ENCODE measurements at places on chromosomes 16 and 17.

- DNase-seq = no peak
Observed at GRCh38 chr16:11121914-11122692, 133.9 kb downstream of the SOCS1 start.

GRCh38 chr16:84246679-84247077 is 6.9 kb upstream of the KCNG4 start:
- DNase-seq = no peak

- no peak for DNase-seq
Observed at GRCh38 chr16:57555831-57556230, 13.4 kb downstream of the ADGRG5 start.

- DNase-seq = no peak
Observed at GRCh38 chr16:82715160-82715559, 88.4 kb downstream of the CDH13 start.

GRCh38 chr17:78442648-78443218 is 64.3 kb downstream of the PGS1 start:
- DNase-seq = no peak

GRCh38 chr17:71872843-71873485 is 247.9 kb upstream of the SOX9 start:
- no peak for DNase-seq

DNA sequence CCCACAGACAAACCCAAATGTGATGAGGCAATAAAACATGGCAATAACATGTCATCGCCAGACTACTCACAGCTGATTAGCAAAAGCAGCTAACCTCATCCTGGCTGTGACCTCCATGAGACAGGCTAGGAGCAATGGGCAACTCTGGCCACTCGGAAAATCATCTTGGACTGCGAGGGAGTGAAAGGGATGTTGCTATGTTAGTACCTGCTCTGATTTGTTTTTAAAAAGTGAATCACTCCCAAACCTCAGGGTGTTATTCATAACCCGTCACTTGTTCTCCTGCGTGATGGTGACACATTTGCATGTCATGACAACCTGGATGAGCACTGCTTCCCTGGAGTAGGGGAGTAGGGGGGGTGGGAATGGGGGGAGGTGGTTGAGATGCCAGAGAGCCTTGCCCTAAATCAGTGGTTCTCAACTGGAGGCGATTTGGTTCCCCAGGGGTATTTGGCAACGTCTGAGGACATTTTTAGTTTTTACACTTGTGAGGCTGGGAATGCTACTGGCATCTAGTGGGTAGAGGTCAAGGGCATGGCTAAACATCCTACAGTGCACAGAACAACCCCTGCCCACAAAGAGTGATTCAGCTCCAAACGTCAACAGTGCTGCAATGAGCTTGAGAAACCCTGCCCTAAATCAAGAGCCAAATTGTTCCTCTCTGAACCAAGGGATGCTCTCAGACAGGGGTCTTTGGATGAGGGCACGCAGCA is 241.7 kb downstream of the SOX9 start:
- no peak for DNase-seq

DNA sequence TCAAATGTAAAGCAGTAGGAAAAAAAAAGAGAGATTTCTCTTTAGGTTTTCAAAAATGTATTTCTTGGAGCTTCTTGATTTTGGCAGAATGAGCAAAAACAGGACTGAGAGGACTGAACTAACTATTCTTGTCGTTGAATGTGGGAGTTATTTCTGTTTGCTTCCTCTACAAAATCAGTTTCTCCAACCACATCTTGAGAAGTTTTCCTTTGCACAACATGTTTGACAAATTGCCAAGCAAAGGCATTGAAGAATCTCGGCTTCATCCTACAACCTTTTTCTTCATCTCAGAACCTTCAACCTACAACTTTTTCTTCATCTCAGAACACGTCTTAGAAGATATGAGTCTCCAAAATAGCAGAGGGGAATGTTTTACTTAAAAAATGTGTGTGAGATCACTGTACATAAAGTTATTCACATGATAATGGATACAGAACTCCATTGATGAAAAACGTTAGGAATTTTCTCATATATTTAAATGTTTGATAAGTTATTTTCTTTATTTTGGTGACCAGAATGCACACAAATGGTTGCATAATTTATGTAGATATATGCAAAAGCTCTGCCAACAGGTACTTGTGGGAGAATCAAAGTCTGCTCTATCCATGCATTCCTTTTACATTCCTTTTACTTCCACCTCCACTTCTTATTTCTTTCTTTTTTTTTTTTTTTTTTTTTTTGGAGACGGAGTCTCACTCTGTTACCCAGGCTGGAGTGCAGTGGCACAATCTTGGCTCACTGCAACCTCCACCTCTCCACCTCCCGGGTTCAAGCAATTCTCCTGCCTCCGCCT is 370.0 kb downstream of the KCNJ2 start:
- no peak for DNase-seq

GRCh38 chr16:88533381-88533917 is 36.8 kb upstream of the ZC3H18 start:
- no peak for DNase-seq

DNA sequence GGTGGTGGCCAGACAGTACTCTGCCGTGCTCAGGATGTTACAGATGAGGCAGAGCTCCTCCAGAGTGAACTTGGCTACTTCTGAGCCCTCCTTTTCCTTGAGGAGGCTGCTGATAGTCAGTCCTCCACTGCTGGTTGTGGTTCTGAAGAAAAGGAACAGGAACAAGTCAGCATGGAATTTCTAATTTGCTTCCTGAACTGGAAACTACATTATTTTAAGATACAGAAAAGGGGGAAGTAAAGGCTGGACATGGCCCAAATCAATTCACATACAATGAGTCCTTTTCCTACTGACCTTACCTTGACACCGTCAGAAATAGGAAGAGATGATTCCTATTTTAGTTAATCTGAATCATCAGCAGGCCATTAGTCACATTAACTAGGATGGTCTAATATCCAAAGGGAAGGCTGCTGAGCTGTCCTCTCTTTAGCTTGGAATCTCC is 154.2 kb downstream of the VPS53 start:
- DNase-seq = no peak

GRCh38 chr17:66750781-66751543 is 84.0 kb upstream of the CACNG5 start:
- DNase-seq = no peak

DNA sequence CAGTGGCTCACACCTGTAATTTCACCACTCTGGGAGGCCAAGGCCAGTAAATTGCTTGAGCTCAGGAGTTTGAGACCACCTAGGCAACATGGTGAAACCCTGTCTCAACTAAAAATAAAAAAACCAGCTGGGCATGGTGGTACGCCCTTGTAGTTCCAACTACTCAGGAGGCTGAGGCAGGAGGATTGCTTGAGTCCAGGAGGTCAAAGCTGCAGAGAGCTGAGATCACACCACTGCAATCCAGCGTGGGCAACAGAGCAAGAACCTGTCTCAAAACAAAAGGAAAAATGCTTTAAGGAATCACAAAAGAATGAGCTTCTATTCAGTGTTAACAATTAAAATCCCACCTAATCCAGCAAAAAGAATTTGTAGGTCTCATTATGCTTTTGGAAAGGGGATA is 5.9 kb downstream of the PRR11 start:
- no peak for DNase-seq

DNA sequence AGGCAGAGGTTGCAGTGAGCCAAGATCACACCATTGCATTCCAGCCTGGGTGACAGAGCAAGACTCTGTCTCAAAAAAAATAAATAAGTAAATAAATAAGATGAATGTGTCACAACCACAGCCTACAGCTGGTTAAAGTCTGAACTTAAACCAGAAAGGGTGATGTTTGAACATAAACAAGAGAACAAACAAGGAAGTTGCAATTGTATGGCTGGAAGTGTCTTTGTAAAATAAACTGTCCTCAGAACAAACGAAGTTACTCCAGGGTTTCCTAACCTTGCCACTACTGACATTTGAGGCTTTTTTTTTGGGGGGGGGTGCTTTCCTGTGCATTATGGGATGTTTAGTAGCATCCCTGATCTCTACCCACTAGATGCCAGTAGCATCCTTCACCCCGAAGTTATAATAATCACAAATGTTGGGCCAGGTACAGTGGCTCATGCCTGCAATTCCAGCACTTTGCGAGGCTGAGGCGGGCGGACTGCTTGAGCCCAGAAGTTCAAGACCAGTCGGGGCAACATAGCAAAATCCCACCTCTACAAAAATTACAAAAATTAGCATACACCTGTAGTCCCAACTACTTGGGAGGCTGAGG is 119.2 kb downstream of the XYLT1 start:
- no peak for DNase-seq

- DNase-seq = no peak
Observed at GRCh38 chr16:46618516-46618915, 2.7 kb downstream of the SHCBP1 start.

DNA sequence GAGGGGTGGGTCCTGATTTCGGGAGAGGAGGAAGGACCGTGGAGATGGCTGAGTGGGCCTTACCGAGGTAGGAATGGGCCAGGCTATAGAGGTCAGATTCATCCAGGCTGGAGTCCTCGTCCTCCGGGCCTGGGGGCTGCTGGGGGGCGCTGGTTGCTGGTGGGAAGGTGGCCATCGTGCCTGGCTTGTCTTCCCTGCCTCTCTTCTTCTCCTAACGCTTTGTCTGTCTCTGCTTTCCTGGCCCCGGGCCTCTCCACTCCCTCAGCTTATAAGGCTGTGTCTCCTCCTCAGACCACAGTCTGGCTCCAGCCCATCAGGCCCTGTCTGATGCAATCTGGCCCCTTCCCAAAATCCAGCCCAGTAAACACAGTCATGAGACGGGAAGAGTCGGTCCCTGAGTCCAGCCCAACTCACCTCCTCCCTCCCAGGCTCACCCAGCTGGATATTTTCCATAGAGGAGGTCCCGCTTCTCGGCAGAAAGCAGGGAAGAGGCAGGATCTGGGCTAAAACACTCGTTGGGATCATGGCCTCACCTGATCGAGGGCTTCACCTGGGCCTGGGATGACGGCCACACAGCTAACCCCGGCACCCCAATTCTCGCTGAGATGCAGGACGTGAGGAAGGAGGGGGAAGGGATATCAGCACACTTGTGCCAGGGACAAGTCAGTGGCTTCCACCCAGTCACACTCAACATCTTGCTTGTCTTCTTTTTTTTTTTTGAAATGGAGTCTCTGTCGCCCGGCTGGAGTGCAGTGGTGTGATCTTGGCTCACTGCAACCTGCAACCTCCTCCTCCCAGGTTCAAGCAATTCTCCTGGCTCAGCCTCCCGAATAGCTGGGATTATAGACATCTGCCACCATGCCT is at the start of gene NUPR1:
Gene NUPR1 (minus strand): TSS at position 242 of the 864 bp plus-strand sequence. CDS start 67 bp downstream, at position 175.
- peak; percentile 99 for DNase-seq

- peak; percentile 48 for DNase-seq
Observed at GRCh38 chr17:42101513-42102292, 3.4 kb upstream of the ZNF385C start.

GRCh38 chr17:72063756-72064450 is 56.9 kb upstream of the SOX9 start:
- DNase-seq = no peak

GRCh38 chr17:15194859-15195277 is 70.3 kb downstream of the PMP22 start:
- no peak for DNase-seq

GRCh38 chr17:82234211-82235055 is 5.6 kb downstream of the SLC16A3 start:
- no peak for DNase-seq

DNA sequence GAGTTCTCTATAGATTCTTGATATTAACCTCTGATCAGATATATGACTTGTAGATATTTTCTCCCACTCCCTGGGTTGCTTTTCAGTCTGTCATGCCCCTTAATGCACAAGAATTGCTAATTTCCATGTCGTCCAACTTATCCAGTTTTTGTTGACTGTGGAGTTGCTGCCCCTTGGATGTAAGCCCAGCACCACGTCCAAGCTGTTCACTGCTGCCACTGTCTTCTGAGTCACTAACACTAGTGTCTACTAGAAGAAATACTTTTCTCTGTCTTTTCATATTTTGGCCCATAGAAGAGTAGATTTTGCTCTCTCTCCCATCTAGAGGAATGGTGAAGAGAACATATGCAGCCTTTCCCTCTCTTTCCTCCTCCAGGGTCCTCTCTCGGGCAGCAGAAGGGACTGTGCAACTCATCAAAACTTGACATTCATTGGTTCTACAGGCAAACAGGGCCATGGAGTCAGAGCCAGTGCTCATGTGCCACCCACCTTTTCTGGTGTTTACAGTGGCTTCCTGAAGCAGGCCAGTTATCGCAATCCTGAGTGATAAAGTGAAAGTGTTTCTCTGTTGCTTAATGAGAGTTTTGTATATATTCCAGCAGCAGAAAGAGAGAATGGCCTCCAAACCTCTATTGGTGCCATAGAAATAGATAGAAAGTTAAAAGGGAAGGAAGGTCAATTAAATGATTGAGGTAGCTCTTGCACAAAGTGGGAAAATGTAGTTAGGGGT is 22.6 kb upstream of the PMP22 start:
- no peak for DNase-seq

GRCh38 chr17:48297825-48298224 is 132.2 kb downstream of the SKAP1 start:
- no peak for DNase-seq

DNA sequence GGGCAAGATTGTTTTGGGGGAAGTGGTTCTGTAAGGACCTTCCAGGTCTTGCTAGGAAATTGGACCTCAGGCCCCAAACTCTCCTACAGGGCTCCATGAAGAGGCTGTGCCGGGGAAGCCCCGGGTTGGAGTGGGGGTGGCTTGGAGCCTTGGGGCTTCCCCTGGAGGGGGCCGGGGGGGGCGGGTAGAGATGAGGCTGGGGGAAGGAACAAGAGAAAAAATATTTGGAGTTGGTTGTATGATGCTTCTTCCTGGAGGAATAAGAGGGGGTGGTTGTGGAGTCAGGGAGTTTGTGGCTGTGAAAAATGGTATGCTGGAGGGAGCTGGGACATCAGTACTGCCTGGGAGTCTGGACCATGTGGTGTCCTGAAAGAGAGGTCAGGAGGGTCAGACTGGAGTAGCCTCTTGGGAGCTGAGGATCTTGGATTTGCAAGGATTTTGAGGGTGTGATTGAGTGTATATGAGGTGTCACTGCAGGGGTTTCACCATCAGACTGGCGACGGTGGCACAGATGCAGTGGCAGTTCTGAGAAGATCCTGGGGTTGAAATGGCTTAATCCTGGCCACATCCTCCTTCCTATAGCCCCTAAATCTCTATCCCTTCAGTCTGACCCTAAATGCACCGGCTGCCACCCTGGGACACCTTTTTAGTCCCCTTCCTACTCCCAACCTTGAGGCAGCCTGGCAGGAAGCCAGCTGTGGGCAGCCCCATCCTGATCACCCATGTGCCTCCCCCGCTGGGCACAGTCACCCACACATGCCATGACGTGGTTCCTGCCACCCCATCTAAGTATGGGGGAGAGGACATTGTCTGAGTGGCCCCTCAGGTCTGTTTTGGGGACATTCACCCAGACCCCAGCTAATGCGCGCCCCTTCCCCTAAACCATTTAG is 10.9 kb downstream of the RARA start:
- no peak for DNase-seq

GRCh38 chr17:80315517-80316182 is 55.0 kb downstream of the RNF213 start:
- DNase-seq = no peak

- DNase-seq = no peak
Observed at GRCh38 chr17:10352893-10353292, 19.9 kb downstream of the MYH13 start.

Measured in fibroblast of the conjunctiva (primary cell).